Globus pallidus (tissue), 1 donor: ENCODE measurements at places on chromosomes 6 and 20.

GRCh38 chr6:69936674-69937363 is 70.5 kb downstream of the COL19A1 start:
- no peak for DNase-seq

GRCh38 chr6:168300975-168301647 is 18.5 kb downstream of the DACT2 start:
- DNase-seq = no peak

GRCh38 chr20:60658681-60659080 is 593.4 kb upstream of the CDH4 start:
- DNase-seq = no peak

DNA sequence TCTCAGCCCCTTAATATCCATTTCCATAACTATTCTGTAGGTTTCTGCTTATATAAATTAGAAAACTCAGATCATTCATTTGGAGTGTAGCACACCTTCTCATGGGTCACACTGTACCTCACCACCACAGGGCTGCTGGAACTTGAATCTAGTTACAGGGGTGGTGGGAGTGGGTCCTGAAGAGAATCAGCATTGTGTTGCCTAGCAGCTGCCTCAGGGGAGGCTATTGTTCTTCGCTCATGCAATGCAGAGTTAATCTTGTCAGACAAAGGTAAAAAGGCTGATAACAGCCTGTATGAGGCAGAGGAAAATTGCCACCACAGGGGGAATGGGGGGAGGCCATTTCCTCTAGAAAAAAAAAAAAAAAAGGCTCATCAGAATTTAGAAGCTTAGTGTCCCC is 496.0 kb upstream of the ADGRB3 start:
- DNase-seq = no peak
